NCI-H2081 treated with DMSO at 0.1 percent for 48 hours (cell line): ENCODE measurements at places on chromosomes 6 and 20.

- no peak for DNase-seq
These were observed 81.8 kb downstream of the SGK1 start for GRCh38 chr6:134235937-134236751.

DNA sequence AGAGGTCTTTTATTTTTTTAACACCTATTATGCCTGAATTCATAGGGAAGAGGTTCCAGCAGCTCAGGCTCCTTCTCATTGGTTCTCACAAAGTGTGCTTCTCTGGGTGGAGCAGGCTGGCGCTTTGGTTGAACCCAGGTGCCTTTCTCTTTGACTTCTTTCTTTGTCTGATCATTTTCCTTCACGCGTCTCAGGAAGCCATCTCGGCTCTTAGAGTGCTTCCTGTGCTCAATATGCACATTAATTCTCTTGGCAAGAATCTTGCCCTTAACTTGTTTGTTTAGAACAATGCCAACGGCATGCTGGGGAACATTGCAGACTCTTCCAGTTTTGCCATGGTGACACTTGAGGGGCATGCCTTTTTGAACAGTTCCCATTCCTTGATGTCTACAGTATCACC is 44.2 kb upstream of the RNF24 start:
- DNase-seq: no peak

GRCh38 chr6:75296811-75297779 is 12.5 kb upstream of the TMEM30A start:
- DNase-seq: peak; percentile 15

- DNase-seq: no peak
These were observed 626.6 kb upstream of the CITED2 start for GRCh38 chr6:140001005-140001404.

DNA sequence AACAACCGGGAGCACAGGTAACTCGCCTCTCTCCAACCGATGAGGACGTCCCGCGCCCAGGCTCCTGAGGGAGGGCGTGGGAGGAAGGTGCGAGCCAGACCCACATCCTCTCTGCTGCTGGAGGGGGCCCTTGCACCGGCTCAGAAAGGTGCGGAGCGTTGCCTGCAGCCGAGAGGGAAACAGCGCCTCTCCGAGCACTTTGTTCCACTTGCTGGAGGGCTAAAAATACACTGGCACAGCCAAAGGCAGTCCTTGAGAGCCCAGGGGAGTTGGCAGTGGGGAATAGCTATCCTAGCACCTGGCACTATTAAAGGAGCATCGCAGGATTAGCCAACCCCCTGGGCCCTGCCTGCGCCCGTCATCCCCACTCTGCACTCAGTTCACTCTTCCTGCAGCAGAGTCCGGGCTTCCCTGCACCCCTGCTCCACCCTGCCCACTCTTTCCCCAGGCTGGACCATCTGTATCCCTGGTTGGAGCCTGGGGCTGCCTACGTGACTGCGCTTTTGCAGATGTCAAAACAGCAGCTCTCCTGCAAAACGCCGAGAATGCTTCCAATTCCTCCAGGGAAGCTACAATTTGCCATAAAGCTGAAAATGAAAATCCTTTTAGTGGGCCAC is 108.9 kb downstream of the SNX5 start:
- DNase-seq: no peak

GRCh38 chr6:158058171-158058651 is 76.5 kb downstream of the SYNJ2 start:
- DNase-seq: no peak

- no peak for DNase-seq
These were observed 29.8 kb upstream of the SYNJ2 start for GRCh38 chr6:157951828-157952227.

DNA sequence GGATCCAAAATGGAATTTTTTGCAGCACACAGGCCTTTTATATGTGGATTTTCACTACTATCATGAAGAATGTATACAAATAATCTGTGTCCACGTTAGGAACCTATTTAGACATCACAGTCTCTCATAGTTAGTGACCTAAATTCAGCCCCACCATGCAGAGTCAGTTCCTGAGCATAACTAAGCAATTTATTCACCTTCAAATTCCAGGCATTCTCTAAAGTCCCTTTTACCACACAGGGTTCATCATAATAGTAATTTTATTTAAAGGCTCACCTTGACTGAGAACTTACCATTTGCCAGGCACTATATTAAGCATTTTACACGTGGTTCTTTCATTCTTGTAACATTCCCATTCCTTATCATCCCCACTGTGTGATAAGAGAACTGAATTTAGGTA is 353.8 kb downstream of the ARHGAP18 start:
- no peak for DNase-seq

DNA sequence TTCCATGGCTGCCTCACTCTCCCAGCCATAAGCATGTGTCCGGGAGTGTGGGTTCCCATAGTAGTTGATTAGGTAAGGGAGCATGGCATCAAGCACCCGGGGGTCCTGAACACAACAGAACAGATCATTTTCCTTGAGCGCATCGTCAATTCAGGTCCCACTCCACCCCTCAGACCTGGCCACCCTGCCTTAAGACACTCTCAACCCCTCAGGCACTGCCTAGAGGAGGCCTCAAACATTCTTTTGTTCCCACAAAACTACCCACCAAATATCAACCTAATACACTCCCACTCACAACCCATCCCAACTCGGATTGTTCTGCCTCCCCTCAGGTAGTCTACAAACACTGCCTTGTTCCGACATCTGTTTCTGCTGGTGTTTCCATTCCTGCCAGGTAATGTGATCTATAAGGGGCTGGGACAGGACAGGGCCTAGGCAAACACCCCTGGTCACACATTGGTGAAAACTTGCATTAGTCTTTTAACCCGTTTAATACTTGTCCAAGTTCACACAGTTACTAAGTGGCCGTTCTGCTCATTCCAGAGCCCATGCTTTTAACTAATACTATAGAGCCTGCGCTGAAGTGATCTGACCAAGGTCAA is 1.4 kb downstream of the NFS1 start:
- DNase-seq: no peak

DNA sequence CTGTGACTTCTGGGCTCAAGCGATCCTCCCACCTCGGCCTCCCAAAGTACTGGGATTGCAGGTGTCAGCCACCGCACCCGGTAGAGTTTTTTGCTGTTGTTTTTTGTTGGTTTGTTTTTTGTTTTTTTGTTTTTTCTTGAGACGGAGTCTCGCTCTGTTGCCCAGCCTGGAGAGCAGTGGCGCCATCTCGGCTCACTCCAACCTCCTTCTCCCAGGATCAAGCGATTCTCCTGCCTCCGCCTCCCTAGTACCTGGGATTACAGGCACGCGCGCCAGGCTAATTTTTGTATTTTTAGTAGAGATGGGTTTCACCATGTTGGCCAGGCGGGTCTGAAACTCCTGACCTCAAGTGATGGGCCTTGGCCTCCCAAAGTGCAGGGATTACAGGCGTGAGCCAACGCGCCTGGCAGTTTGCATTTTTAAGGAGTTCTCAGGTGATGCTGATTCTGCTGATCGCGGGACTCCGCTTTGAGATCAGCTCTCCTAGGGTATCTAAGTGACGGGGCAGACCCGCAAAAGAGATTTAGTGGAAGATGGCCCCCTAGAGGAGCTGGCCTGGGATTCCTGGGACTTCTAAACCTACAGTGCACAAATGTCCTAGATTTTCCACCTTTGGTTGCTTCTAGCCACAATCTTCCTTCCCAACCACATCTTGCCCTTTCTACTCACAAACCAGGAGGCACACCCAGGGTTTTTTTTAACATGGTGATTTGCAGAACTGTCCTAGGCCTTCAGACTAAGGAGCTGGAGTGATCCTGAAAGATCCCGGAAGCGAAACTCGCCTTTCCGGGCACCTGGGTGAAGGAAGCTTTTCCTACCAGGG is 45.2 kb downstream of the DPPA5 start:
- DNase-seq: no peak

DNA sequence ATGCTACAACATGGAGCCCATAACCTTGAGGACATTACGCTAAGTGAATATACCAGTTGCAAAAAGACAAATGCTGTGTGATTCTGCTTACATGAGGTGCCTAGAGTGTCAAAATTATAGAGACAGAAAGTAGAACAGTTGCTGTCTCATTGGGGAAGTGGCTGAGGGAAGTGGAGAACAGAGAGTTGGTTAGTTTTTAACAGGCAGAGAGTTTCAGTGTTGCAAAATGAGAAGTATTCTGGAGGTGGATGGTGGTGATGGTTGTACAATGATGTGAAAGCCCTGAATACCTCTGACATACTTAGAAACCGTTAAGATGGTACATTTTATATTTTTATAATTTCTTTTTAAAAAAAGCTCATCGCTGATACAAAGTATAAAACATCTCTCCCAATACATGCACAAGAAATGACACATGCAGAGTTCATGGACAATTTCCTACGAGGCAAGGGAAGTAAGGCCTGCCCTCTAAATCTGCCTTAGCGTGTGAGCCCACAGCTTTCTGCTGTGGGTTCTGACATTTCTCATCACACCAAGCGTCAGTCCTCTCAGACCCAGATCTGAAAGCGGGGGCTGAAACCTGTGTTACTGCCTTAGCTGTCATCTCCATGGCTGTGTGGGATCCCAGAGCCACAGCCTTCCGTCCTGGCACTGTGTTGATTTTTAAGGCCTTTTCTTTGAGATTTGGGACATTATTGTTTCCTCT is 126.0 kb downstream of the RNASET2 start:
- DNase-seq: no peak

DNA sequence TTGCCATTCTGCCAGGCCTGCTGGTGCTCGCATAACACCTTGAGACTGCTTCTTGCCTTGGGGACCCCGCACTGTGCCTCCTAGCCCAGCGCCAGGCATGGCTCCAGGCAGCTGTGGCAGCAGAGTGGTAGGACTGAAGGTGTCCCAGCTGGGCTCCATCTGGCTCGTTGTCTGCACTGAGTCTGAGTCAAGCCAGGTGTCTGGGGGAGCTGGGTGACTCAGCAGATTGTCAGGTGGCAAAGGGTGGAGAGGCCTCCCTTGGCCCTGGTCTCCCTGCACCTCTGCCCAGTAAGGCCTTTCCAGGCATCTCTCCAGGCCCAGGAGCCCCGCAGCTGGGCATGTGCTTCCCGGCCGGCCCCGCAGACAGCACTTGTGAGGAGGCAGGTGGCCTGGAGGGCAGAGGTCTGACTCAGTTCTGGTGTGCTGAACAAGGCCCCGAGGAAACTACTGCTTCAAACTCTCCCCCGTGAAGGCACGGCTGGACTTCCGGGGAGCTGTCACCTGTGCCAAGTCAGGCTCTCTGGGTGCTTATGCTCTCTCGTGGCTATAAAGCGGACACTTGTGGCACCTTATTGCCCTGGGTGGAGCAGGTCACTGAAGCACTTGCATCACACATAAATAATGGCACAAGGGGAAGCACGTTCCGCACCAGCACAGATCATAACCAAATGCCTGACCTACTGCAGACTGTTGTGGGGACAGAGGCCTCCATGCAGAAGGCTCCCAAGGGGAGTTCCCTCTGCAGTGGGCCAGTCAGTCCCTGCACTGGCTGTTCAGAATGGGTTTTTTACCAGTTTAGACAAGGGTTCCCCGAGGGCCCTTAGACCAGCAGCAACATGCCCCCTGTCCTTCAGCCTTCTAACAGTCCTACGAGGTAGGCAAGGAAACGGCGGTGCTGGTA is 27.5 kb downstream of the FOXC1 start:
- no peak for DNase-seq

- DNase-seq: no peak
These were observed 380.6 kb upstream of the JAG1 start for GRCh38 chr20:11054266-11054993.

GRCh38 chr20:33163856-33164762 is 3.9 kb upstream of the BPIFA2 start:
- DNase-seq: no peak

- no peak for DNase-seq
These were observed 71.1 kb downstream of the SLC22A23 start for GRCh38 chr6:3385660-3386151.

GRCh38 chr6:166351715-166352285 is 9.5 kb upstream of the SFT2D1 start:
- DNase-seq: peak; percentile 76

GRCh38 chr6:21022343-21023107 is 488.3 kb downstream of the CDKAL1 start:
- peak; percentile 83 for DNase-seq
